Activated T-cell treated with anti-CD3 and anti-CD28 coated beads for 48 hours (primary cell): ENCODE measurements at places on chromosomes 7 and 10.
A peak's percentile ranks its signal among the peaks of the same experiment; 100 is the strongest.

GRCh38 chr7:115511330-115511729 lies 519.2 kb downstream of the TFEC start:
- no peak for DNase-seq

DNA sequence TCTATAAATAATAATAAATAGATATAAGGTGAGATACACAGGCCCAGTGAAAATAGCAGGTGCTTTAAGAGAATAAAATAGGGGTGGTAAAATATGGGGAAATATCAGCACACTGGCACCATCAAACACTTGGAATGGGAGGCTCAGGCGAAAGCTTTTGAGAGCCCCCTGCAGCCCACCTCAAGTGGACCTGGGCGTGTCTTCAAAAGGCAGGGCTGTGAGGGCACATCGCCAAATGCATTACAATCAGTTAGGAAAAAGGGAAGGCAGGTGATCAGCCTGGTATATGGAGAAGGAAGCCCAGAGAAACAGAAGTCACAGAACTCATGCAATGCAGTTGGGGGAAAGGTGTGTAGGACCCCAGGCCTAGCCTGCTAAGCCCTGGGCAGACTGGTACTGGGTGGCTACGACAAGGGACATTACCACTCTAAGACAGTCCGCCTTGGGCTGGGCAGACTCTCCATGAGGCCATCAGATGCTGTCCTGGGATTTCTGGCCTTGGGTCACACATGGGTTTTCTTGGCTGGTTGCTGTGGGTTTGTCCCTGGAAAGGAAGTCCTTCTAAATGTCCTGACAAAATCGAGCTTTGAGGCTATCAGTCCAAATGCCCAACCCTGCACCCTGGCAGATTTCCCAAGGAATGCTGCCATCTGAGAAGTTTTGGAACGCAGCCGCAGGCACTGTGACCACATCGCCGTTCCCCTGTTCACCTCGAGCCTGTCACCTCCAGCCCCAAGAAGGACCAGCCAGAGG lies 330.6 kb downstream of the GRID1 start:
- DNase-seq: no peak

GRCh38 chr10:70579234-70580002 lies 23.1 kb downstream of the PRF1 start:
- DNase-seq: no peak

GRCh38 chr10:81034383-81034782 lies 496.7 kb downstream of the SH2D4B start:
- no peak for DNase-seq

- DNase-seq: no peak
Measured at GRCh38 chr7:103664577-103664976, 218.6 kb upstream of the SLC26A5 start.

GRCh38 chr7:28862595-28863272 lies 95.4 kb downstream of the TRIL start:
- no peak for DNase-seq

DNA sequence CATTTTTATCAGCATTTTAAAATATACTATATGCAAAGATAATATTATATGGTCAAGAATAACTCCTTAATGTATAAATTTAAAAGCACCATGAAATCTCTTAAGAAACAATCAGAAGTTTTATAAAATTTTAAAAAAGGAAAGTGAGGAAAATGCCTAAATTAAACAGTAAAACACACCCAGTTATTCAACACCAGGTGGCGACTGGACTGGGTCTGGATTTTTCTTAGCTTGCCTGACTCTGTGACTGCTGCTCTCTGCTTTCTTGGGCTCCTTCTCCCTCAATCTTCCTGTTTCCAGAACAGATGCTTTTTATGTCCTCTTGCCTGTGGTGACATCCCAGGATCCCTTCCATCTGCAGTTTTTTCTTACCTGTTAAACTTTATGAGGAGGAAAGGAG lies 200.3 kb downstream of the BICC1 start:
- DNase-seq: no peak

DNA sequence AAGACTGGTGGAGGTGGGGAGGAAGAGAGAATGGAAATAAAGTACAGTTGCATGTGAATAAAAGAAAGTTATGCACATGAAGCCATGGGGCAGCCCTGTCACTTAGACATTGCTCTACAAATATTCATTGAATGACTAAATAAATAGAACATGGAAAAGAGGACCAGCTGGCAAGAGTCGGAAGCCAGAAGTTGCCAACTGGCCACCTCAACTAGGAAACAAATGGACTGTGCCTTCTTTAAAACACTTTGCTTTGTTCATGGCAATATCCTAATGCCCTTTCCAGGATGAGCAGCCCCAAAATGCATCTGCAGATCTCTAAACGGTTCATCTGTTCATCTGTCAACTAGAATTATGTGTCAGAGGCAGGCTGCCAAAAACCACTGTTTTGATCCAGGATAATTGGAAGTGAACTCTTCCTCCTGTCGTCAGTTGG lies 157.3 kb downstream of the NOC3L start:
- no peak for DNase-seq

DNA sequence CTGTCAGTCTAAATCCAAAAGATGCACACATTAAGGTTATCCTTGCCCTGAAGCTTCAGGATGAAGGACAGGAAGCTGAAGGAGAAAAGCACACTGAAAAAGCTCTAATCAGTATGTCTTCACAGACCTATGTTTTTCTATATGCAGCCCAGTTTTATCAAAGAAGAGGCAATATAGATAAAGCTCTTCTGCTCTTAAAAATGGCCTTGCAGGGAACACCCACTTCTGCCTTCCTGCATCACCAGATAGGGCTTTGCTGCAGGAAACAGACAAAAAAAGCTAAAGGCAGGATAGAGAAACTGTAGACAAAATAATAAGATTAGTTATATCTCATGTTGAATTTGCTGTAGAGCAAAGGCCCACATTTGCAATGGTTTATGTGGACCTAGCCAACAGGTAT lies 14.9 kb upstream of the IFIT1B start:
- no peak for DNase-seq

GRCh38 chr7:112594397-112594796 lies 113.6 kb downstream of the LSMEM1 start:
- no peak for DNase-seq

DNA sequence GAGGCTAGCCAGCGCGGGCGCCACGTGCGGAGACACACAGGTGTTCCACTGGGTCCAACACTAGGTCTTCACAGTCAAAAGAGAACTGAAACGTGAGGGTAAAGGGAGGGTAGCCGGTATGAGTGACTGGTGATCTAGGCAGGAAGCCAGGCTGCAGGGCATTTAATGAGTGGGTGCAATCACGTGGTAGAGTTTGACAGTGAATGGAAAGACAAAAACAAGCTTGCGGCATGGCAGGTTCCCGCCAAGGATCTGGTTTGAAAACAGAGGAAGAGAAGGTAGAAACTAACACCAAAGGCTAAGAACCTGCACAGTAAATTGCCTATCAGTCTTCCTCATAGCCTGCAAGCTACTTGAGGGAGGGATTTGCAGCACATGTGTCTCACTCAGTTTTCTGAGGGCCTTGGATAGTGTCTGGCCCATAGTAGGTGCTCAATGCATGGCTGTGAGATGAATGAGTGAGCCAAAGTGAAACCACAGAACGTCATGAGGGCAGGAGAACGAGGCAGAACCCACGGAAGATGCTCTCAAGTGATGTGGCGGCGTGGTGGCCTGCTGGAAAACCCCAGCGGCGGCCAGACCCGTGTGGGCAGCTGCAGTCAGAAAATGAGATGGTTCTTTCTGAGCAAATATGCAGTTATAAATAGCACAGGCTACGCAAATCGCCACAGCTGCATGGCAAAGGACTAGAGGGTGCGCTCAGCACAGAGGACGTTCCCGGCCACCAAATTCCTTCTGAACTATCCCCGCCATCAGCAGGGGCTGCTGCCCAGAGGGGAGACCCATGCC lies 183.6 kb upstream of the NFE2L3 start:
- DNase-seq: peak; percentile 59

DNA sequence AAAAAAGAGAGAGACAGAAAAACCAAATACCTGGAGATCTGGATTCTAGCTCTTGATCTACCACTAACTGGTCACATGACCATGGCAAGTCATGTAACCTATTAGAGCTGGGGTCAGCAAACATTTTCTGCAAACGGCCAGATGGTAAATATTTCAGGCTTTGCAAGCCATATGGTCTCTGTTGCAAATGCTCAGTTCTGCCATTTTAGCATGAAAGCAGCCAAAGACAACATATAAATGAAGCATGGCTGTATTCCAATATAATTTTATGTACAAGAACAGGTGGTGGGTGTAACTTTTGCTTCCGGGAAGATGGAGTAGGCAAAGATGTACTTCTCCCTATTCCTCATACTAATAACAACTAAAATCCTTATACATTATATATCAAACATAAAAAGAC lies 6.7 kb downstream of the FRA10AC1 start:
- DNase-seq: no peak

DNA sequence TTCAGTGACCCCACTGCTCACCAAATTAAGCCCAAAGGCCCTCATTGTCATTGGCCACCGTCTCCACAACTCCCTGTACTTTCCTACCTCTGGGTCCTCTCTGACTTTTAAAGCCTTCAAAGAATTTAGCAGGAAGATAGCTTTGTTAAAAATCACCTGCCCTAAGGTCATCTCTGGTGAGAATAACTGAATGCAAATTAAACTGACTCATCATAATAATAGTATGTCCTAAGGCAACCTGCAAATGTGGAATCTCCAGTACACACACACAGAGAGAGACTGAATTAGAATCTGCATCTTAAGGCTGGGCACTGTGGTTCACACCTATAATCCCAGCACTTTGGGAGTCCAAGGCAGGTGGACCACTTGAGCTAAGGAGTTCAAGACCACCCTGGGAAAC lies 24.1 kb downstream of the OAT start:
- DNase-seq: no peak

DNA sequence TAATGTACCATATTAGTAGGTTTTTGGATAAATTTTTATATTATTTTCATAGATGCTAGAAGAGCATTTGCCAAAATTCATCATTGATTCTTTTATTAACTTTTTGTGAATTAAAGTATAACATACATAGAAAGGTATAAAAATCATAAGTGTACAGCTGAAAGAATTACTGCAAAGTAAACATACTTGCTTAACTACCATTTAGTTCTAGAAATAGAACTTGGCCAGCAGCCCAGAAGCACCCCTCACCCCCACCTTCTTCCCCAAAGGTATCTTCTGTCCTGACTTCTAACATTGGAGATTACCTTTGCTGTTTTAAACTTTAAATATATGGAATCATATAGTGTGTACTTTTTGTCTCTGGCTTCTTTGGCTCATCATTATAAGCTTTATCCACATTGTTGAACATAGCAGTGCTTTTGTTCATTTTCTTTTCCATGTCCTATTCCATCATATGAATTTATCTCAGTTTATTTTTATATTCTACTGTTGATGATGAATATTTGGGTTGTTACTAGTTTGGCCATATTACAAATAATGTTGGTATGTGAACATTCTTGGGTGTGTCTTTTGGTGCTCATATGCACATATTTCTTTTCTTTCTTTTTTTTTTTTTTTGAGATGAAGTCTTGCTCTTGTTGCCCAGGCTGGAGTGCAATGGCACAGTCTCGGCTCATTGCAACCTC lies 142.8 kb downstream of the ADK start:
- no peak for DNase-seq

DNA sequence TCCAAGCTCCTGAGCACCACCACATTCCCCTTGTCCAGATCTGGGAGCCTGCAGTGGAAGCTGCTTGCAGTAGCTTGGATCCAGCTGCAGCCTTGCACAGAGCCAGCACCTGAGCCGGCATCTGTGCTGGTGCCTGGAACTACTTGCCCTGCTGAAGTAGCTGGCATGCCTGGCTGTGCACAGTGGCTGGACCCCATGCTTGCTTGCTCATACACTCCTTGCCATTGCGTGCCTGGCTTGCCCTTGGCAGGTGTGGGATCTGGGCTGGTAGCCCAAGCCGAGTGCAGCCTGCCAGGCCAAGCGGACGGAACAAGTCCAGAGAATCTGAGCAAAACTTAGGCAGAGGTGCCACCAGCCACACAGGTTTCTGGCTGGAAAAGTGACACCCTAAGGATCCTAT lies 759.9 kb downstream of the IPMK start:
- DNase-seq: no peak

DNA sequence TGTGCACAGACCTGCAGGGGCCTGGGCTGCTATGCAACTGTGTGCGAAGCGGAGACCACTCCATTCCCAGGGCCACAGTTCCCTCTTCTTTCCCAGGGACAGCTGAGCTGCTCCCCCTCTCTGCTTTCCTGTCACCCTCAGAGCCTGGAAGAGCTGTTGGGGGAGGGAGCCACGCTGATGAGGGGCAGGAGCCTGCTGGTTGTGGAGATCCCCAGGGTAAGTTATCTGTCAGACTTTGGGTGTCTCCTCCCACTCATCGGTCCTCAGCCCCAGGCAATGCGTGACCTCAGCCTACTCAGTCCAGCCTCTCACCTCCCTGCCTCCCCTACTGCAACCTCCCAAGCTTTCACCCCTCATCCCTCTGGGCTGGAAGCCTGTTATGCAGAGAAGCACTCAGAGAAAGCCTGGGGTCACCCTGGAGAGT lies 53.5 kb downstream of the ZNF467 start:
- DNase-seq: no peak

- DNase-seq: no peak
Measured at GRCh38 chr7:98569691-98570337, 47.3 kb upstream of the NPTX2 start.

GRCh38 chr10:113036619-113037018 lies 86.6 kb downstream of the TCF7L2 start:
- no peak for DNase-seq

DNA sequence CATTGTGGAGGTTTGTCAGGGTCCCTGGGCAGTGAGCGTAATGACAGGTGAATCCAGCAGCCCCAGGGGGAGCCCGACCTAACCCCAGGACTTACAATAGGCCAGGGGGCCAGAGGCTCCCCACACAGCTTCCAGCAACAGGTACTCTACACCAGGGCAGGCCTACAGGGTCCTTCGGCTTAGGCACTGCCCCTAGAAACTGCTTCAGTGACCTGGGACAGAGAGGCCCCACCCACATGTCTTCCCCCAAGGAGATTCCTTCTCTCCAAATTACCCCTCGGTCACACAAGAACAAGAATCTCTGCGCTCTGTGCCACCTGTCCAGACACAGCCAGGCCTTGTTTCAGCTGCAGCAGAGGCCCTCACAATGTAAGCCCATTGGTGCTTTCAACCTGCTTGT lies 24.4 kb downstream of the SKIDA1 start:
- DNase-seq: no peak

GRCh38 chr7:34612661-34613060 lies 45.4 kb upstream of the NPSR1 start:
- no peak for DNase-seq

DNA sequence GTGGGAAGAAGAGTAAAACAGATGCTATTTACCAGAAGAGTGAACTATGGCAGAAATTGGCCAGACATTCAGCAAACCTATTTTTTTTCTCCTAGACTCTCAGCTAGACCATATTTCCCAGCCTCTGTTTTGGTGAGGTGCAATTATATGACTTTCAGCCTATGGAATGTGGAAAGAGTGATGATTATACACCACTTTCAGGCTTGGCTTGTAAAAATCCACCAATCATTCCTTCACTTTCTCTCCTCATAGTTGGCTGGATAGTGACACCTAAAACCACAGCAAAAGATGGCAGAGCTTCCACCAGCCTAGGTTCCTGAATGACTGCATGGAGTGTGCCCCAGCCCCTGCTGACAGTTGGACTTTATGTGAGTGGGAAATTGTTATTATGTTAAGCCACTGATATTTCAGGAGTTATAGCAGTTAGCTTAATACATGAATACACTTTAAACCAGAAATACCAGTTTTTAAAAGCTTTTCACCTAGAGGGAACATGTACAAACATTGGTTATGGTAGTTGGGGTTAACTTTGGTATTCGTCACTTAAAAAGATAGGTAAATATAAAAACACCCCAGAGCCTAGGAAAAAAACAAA lies 19.1 kb upstream of the TNKS2 start:
- DNase-seq: no peak

- no peak for DNase-seq
Measured at GRCh38 chr7:45146531-45147379, 10.8 kb upstream of the RAMP3 start.

- no peak for DNase-seq
Measured at GRCh38 chr7:93119191-93119905, 1.6 kb upstream of the SAMD9 start.
